T-helper 9 cell (primary cell): ENCODE measurements at places on chromosomes 16 and 17.

DNA sequence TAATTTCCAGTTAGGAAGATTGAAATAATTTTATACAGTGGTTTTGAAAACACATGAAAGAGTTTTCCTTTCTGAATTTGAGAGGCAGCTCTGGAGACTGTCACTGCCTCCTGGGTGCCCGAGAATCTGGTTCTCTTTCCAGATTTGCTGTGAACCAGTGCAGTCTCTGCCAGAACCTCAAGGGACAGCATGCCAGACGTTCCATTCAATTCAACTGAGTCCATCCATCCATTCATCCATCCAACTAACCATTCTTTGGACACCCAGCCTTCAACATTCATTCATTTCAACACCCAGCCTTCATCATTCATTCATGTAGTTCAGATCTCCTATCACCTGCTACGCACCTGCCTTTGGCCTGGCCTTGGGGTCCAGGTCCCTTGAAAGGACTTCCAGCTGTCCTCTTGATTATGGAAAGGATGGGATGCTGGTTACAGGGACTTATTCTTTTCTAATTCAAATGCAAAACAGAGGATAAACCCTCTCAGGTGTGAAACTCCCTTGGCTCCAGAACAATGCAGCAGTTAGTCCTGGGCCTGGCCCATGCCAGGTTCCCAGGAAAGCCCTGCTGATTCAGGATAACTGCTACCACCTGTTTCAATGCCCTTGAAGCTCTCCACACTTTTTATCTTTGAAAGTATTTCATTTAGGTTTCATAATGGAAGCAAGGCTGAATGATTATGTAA, 68.7 kb downstream of the WSCD1 start:
- no peak for DNase-seq

DNA sequence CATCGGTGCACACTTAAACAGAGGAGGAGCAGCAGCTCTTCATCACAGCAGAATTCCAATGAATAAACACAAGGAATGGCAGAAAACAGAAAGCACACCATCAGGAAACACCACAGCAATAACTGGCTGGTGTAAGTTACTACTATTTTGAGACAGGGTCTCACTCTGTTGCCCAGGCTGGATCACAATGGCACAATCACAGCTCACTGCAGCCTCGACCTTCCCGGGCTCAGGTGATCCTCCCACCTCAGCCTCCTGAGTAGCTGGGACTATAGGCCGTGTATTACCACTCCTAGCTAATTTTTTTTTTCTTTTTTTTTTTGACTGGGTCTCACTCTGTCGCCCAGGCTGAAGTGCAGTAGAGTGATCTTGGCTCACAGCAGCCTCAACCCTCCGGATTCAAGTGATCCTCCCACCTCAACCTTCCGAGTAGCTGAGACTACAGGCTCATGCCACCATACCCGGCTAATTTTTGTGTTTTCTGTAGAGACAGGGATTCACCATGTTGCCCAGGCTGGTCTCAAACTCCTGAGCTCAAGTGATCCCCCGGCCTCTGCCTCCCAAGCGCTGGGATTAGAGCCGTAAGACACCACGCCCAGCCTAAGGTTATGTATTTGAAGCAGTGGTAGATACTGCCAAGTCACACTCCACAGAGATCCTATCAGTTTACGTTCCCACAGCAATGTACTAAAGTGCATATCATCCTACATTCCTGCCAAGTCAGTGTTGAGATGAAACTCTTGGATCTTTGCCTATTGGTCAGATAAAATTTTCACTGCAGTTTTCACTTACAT, 20.7 kb downstream of the TRAP1 start:
- no peak for DNase-seq

- no peak for DNase-seq
Measured at GRCh38 chr16:23434380-23434779, 18.6 kb downstream of the COG7 start.

- no peak for DNase-seq
Measured at GRCh38 chr16:53055541-53056391, 975 bp downstream of the CHD9 start.

DNA sequence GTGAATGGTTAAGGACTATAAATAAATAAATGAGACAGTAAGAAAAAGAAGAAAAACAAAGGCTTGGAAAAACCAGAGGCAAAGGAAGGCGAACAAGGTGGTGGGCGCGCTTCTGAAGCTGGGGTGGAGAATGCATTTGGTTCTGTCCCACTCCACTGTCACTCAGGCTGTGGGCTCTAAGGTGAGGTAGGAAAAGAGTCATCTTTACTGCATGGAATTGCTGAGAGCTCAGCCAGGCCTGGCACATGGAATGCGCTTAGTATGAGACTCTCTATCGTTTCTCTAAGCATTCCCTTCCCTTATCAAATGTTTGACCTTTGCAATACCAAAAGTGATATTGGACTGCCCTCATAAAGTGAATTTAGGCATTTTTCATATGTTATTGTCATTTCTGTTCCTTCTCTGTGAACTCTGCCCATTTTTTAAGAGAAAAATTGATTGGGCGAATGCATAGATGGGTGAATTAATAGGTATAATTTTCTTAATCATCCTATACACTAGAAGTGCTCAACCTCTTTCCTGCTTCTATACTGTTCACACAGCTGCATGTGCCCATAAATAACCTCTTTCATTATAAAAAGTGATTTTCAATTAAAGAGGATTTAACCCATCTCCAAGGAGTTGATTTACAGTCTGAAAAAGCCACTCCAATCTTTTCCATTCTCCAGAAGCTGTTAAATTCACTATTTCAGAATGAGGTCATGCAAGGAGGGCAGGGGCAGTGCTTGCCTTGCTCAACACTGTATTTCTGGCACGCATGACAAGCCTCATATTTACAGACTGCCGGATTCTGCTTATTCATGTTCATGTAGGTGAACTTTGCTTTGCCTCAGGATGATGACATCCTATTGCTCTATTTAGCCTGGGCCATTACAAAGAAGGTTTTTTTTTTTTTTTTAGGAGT, 87.7 kb downstream of the MYH10 start:
- no peak for DNase-seq

- DNase-seq: no peak
Measured at GRCh38 chr17:77838748-77839697, 119.5 kb upstream of the TNRC6C start.

DNA sequence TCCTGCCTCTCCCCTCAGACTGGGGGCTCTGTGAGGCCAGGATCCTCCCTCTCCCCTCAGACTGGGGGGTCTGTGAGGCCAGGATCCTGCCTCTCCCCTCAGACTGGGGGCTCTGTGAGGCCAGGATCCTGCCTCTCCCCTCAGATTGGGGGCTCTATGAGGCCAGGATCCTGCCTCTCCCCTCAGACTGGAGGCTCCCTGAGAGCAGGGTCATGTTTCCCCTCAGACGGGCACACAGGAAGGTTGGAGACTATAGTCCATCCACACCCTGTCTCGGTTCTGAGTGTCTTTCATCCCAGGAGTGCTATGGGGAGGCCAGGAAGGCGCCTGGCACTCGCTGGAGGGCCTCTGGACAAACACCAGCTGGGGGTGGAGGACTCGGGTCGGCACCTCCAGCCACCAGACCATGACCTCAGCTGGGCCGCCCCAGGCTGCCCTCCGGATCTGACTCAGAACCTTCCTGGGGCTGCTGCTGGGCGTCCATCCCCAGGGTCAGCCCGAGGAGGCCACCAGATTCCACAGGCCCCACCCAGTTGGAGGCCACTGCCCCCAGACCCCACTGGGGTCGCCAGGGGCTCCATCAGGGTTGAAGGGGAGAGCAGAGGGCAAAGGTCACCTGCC, 21.9 kb upstream of the DLX4 start:
- DNase-seq: no peak

- no peak for DNase-seq
Measured at GRCh38 chr17:48609759-48610281, 997 bp downstream of the HOXB7 start.

- DNase-seq: no peak
Measured at GRCh38 chr17:69764146-69764545, 310.9 kb upstream of the KCNJ16 start.

DNA sequence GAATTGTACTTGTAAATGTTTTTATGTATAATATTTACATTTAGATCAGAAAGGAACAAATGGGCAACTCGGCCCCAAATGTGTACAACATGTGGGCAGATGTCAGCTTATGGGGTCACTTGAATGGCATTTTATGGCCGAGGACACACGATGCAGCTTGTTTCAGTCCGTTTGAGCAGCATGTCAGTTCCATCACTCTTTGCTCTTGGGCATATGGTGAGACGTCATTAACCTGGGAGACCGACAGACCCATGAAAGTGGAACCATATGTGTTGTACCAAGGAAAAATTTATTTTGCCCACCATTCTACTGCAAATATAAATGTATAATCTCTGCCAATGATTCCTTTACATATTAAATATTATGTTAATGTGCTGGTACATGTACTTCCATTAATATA, 561.9 kb upstream of the SOX9 start:
- no peak for DNase-seq

DNA sequence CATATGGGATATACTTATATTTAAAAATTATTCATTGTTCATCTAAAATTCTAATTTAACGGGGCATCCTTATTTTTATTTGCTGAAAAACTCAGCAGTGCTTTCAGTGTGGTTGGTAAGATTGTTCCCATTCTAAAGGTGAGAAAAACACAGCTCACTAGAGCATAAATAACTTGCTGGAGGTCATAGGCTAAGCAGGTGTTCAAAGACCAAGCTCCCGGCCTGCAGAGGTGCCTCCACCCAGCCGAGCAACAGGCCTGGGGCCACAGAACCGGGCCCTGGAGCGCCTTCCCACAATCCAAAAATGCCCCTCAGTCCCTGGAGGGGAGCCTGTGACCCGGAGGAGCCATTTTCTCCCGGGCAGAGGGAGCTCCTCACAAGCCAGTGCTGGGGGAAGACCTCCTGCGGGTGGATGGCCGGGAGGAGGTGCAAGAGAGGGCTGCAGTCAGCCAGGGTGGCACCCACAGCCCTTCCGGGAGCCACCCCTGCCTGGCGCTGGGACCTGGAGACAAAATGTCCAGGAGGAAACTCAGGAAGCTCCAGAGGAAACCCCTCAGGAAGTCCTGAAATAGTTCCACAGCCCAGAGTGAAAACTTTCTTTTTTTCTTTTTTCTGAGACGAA, 14.7 kb downstream of the ABR start:
- DNase-seq: no peak

GRCh38 chr17:79183293-79184158, 108.9 kb downstream of the ENGASE start:
- DNase-seq: no peak

DNA sequence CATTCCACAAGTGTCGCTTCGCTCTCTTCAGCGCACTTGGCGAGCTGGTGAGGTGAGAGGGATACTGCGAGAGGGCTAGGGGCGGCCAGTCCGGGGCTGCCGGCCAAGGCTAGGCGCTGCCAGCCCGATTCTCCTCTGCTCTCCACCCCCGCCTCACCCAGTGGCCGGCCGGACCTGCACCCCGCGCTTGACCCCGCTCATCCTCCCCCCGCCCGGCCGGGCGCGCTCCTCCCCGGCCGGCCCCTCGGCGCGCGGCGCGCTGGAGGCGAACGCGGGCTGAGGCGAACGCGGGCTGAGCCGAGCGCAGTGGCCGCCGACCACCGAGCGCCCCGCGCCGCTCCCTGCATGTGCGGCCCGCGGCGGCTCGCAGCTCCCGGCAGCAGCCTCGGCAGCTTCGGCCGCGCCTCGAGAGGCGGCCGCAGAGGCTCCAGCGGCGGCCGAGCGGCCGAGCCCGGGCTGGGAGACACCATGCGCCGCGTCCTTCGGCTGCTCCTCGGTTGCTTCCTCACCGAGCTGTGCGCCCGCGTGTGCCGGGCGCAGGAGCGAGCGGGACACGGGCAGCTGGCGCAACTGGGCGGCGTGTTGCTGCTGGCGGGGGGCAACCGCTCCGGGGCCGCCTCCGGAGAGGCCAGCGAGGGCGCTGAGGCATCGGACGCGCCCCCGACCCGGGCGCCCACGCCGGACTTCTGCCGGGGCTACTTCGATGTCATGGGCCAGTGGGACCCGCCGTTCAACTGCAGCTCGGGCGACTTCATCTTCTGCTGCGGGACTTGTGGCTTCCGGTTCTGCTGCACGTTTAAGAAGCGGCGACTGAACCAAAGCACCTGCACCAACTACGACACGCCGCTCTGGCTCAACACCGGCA, at the start of gene SHISA9:
SHISA9 (plus strand) TSS at position 2 of the 865 bp plus-strand sequence.
- no peak for DNase-seq

- no peak for DNase-seq
Measured at GRCh38 chr17:27506348-27507218, 50.3 kb downstream of the KSR1 start.

DNA sequence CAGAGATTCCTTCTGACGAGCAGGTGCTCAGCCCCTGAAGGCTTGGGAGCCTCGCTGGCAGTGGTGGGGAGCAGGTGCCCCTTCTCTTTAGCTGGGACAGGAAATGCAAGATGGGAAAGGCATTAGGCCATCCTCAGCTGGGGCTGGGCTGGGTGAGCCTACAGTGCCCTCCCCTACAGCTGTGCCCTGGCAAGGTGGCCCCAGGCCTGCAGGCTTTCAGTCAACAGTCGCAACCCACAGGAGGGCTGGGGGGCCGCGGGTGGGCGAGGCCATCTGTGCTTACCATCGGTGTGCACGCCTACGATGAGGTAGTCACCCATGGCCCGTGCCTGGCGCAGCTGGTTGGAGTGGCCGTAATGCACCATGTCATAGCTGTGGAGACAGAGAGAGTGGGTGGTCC, 2.0 kb downstream of the PCYT2 start:
- no peak for DNase-seq

GRCh38 chr17:18318771-18319450, 3.8 kb downstream of the SMCR8 start:
- DNase-seq: no peak

DNA sequence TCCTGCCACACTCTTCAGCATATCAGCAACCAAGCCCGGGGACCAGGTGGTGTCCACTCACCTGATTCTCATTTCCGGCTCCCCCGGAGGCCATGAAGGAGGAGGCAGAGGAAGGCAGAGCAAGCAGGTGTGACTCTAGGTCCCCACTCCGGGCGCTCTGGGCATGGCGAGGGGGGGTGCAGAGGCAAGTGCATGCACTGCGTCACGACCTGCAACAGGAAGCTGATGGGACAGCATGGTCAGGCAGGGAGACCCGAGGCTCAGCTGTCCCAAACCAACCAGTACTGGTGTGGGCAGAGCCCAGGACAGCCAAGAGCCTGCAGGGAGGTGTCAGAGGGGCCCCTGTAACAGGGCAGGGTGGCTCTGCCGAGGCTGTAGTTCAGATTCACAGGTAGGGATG, 2.1 kb upstream of the ENGASE start:
- no peak for DNase-seq

GRCh38 chr17:51461578-51462004, 201.2 kb downstream of the UTP18 start:
- DNase-seq: peak; percentile 40

DNA sequence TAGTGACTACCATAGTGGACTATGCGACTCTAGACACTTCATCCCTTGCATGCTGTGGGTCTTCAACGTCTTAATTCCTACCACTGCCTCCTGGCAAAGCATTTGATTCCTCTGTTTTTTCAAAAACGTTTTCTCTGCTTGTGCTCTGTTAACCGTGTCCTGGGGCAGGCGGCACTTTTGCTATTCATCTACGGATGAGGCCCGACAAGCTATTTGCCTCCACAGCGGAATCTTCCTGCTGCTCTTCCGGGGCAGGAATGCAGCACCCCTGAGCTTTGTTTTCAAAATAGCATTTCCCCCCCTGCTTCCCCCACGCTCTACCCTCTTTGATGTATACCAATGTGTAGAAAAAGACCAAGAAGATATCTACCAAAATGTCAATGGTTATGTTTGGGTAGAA, 39.8 kb upstream of the METTL16 start:
- no peak for DNase-seq

GRCh38 chr16:21628121-21628726, 24.2 kb downstream of the IGSF6 start:
- DNase-seq: no peak

GRCh38 chr16:2949705-2950352, 14.2 kb upstream of the KREMEN2 start:
- DNase-seq: no peak
